Vagina (tissue), 2 donors: ENCODE measurements at places on chromosomes 12 and 14.

DNA sequence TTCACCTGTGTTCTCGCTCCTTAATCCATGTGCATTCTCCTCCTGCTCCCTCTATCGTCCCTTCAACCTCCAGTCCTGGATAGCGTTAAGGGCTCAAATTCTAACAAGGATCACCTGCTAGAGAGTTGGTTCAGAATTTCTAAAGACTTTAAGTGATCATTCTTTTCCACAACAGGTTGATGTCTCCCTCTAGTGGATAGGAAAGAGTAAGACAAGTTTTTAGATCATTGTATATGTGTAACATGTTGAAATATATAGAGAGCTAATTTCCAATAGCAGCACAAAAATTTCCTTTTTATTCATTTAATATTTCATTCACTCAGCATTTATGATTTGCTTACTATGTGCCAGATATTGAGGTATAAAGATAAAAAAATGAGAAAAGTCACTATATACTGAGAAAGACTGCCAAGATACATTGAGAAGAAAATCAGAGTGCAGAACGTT lies 9.3 kb upstream of the ESR2 start:
- DNase-seq: no peak

DNA sequence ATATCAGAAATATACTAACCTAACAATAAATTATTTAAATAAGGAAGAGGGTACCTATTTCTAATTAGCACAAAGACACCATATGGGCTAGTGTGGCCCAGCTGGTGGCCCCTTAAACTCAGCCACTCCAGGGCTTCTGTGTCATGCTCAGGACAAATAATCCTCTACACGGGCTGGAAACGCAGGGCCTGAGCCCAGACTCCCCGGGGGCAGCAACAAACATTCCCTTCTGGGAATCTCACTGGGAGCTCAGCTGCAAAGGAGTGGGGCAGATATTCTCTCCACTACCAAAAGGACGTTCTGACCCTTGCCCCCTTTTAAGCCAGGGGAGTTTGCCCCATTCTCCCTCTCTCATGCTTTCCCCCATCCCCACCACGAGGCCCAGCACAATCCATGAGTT lies 43.7 kb upstream of the ELK3 start:
- DNase-seq: no peak

- peak; percentile 86 for DNase-seq
These were observed 701 bp downstream of the SPRING1 start for GRCh38 chr12:116736962-116737773.

DNA sequence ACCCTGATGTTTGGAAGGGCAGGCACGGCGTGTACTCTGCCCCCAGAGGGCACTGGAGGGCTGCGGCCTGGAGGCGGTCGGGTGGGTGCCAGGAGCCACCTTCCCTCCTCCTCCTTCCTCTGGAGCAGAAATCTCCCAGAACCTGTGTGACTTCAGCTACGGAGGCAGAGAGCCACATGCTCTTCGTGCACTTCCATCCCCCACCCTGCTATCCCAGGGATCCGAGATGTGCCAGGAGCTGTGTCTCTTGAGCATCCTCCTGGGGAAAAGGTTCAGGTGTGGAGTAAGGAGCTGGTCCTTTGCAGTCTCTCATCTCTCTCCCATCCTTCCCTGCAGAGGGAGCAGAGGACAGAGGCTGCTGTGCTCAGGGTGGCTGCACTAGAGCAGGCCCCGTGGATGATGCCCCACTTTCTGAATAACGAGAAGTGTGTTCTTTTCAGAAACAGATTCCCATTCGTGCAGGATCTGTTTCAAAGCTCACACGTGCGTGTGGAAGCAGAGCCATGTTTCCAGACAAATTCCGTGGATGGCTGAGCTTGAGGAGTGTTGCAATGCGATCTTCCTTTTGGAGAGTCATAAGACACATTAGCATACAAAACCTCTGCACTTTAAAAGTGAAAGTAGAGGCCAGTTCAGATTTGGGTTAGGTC lies 162.9 kb downstream of the ADGRD1 start:
- no peak for DNase-seq

DNA sequence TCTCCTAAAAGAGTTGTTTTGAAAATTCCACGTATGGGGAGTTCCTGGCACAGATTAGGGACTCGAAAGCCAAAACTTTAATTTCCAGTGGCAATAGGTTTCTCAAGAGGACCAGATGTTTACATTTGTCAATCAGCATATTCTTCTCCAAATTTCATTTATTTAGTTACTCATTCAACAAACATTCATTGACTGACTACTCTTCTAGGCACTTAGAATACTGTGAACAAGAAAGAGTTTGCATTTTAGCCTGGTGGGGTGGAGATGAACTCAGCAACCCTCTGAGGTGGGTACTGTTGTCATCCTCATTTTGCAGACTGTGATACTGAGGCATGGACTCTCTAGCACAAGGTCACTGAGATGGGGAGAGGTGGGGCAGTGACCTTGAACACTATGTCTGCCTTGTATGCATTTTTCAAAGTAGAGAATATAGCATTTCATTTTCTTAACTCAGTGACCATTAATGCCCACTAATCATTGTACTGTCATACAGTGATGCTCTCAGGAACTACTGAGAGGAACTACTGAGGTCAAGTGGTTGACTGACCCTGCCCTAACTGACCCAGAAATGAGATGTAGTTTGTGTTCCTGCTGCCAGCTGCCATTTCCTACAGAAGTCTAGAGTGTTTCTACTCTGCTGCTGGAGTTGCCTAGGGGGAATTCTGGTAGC lies 2.2 kb downstream of the L3HYPDH start:
- DNase-seq: no peak

DNA sequence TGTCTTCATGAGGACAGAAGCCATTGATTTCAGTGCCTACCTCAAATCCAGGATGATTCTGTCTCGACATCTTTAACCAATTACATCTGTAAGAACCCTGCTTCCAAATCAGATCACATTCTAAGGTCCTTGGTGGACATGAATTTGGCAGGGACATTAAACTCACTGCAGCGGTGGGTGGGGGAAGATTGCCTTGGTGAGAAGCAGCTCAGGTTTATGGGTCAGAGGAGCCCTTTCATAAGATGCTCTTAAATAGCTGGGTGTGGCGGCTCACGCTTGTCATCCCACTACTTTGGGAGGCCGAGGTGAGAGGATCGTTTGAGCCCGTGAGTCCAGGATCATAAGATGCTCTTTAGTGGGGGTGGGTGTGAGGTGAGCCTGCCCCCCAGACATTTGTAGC lies 42.9 kb downstream of the ELK3 start:
- DNase-seq: no peak

DNA sequence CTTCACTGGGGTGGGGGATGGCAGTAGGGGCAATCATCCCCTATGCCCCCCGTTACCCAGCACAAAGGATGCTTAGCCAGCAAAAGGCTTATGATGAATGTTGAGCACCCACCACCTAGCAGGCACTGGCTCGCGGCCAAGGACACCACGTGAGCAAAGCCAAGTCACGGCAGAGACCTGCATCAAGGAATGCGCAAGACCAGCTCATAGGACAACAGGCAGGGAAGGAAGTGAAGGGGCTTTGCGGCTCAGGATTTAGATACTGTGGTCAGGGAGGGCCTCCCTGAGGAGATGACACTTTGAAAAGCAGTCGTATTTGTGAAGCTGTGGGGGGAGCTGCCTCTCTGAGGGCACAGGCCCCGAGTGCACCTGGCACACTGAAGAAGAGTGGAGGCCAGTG lies 32.8 kb downstream of the SH2B3 start:
- DNase-seq: no peak

DNA sequence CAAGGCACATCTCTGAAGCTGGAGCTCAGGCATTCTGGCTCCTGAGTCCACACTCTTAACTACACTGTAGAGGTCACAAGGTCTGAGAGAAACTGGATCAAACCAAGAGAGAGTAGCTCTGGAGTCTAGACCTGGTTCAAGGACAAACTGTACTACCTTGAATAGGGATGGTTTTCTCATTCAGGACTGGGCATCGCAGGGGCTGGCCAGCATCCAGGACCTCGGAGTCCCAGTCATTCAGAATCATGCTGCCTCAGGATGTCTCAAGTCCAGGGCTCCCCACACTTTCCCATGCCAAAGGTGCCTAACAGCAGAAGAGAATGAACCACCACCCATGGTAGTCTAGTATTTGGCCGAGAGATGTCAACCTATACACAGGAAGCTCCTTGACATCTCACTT lies 13.1 kb upstream of the PLEKHD1 start:
- DNase-seq: no peak

- no peak for DNase-seq
These were observed 716.7 kb upstream of the TMEM132C start for GRCh38 chr12:127550271-127550670.

DNA sequence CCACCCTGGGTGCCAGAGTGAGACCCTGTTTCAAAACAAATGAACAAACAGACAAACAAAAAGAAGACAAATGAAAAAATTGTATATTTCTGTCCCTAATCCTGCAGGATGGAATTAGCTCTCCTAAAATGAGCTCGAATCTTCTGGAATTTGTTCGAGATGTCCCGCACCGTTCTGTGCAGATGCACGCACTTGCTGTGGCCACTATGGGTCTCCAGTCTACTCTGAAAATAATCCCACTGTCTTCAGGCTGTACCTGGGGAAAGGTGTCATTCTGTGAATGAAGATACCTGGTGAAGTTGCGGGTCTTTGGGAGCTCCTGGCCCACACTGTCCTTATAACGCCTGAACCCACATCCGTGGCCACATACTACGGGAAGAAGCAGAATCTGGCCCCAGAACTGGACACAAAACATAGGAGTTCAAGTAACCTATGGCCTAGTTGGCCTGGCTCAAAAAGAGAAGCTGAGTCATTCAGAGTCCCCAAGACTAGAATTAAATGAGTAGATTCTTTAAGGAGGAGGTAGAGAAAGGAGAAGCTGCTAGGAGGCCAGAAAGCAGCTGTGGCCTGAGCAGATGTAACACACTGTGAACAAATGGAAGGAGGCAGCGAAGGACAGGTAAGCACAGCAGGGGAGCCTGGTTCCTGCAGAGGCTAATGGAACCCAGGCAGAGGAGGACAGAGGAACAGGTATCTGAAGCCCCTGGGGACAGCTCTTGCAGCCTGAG lies 108.6 kb downstream of the FOXN3 start:
- DNase-seq: no peak

DNA sequence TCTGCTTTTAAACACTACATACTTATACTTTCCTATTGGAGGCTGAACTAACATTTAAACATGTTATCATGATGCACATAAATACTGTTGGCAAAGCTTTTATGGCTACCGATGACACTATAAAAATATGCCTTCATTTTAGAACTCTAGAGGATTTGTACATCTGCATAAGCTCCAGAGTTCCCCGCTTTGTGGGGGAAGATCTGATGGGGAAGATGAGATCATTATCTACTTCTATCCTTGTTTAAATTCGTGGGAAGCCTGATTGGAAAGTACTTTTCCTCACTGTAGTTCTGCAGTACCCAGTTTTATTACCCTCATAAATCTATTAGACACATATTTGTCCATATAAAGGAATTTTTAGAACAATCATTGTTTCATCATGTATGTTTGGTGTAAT lies 299.6 kb upstream of the ATP2B1 start:
- no peak for DNase-seq

DNA sequence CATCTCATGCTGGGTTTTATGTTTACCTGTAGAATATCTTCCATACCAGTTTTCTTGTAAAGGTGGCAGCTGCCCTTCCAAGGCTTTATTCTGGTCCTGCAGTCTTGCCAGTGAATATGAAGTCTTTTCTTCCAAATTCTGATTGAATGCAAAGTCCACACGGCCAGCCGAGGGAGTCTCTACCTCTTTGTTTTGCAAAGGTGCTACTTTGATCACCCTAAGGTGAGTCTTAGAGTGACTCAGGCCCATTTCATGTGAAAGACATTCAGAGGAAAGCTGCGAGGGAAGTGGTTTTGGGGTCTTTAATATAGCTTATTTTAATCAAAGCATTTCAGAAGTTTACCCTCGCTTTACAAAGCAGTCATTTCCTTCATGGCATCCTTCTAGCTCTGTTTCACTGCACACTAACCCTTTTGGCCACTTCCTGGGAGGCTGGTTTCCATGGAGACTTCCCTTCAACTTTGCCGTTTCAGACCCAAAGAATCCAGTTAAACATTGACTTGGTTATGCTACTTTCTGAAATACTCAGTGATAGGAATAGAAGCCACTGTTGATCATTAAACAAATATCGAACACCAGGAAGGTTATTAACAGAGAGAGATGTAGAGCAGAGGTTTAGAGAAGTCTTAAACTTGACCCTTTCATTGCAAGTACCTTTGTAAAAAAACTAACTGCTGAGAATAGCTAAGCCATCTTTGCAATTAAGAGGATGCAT lies at the start of gene CCDC198:
TSS of gene CCDC198 (minus strand) at position 391 of the 715 bp plus-strand sequence. CDS start at position 249, 142 bp downstream.
- no peak for DNase-seq

GRCh38 chr12:131920902-131921840 lies 7.9 kb upstream of the PUS1 start:
- no peak for DNase-seq

DNA sequence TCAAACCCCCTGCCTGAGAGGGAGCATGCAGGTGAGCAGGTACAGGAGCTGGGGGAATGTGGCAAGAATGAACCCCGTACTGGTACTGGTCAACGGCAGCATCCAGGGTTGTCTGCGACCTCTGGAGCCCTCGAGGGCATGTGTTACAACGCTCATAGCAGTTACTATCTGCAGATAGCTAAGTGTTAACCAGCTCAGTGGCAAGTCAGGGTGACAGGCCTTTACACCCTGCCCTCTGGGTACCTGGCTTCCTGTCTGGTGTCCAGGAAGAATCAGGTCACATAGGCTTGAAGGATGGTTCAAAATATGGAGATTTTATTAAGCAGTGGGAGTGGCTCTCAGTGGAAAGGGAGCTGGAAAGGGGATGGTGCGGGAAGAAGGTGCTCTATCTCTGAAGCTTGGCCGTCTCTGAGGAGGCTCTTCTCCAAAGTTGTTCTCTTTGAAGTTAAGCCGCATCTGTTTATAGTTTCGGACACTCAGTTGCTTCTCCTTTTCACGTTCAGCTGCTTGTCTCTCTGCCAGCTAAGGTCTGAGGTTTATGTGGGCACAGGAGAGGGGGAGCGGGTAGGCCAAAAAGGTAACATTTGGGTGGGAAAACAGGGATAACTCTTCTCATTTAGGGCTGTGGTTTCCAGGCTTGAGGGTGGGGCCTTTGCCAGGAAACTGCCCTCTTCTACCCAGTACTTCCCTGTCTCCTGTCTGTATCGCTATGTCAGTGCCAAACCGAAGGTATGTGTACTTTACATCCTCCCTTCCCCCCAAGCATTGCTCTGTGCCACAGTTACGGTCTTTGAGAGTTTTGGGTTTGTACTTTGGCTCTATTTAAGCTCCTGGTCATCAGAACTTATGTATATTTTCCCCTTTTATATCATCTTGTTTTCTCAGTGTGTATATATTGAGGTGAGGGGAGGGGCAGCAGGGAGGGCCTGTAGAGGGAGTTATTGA lies 305.8 kb downstream of the RGS6 start:
- DNase-seq: no peak

DNA sequence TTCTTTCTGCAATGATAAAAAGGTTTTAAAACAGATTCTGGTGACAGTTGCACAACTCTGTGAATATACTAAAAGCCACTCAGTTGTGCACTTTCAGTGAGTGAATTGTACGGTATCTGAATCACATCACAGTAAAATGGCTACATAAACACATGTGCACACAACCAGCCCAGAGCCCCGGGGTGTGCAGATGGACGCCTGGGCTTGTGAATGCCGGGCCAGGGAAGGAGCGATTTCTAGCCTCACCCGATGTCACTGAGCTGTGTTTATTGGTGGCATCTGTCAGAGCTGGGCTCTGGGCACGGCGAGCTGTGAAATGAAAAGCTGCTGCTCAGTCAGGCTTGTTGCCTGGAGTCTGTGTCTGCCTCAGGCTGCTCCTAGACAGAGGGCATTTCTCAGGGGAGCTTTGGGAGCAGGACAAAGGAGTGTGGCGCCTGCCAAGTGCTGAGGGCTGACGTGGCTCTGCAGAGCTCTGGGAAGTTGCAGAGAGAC lies 25.9 kb downstream of the RHOF start:
- no peak for DNase-seq
